ENCODE measurements at places on chromosomes 11 and 22.

- no peak for DNase-seq
Measured at GRCh38 chr11:11582011-11582701, 39.6 kb downstream of the GALNT18 start.

GRCh38 chr11:75576499-75576918 is 14.5 kb downstream of the SERPINH1 start:
- no peak for DNase-seq

DNA sequence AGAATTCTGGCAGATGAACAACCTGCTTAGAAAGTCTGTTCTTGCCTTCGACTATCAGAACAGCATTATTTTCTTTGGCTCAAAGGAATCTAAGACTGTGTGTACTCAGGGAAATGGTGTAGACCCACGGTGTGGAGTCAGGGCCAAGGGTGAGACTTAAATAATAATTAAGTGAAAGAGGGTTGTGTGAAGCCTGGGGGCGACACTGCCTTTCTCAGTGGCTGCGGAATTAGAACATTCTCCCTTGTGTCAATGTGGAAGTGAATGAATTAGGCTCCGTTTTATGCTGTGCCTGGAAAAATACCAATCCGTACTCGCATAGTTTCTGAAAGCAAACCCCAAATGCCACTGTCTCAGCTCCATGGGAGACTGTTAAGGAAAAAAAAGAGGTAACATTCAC is 50.7 kb downstream of the NAV2 start:
- no peak for DNase-seq

GRCh38 chr22:47384977-47385376 is 622.5 kb downstream of the TBC1D22A start:
- no peak for DNase-seq

DNA sequence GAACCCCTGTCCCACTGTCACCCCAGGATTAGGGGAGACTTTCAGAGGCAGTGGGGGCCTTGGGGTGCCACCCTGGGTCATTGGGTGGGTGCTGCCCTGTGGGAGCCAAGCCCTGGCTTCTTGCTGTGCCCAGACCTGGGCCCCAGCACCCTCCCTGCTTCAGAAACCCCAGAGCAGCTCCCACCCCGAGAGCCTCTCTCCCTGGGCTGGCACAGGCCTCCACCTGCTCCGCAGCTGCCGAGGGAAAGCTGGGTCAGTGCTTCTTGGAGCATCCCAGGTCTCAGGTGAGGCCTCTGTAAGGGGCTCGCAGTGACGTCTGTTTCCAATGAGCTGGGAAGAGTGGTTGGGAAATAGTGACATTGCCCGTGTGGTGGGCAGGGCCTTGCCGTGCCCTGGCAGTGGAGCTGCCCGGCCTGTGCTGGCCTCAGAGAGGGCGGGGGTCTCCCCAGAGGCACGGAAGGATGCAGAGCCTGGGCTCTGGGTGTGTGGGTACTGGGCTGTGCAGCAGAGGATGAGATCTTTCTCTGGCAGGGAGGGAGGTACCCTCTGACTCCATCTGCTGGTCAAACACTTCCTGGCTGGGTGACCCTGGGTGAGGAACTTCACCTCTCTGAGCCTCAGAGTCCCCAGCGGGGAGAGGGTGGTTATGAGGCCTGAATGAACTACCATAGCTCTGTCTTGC is 23.0 kb downstream of the C22orf23 start:
- no peak for DNase-seq

DNA sequence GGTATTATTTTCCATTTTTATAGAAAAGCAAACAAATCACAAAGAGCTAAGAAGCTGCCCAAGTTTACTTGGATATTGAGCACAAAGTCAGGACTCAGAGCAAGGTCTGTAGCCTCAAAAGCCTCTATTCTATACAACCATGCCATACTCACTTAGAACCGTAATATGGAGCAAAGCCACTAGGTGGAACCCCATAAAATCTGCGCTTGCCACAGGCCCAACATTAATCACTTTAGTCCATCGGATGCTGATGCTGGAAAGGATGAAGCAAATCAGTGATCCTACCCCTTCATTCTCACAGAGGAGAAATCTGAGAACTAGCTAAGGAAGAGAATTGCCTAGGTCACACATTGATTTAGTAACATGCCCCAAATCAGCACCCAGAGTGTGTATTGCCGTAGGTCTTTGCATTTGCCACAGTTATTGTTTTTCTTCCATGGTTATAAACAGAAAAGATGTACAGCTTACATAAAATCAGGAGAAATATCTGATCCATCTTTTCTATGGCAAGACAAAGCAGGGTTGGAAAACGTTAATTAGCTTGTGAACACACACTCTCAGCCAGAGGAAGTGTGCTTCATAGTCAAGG is 56.7 kb upstream of the RAB38 start:
- no peak for DNase-seq

DNA sequence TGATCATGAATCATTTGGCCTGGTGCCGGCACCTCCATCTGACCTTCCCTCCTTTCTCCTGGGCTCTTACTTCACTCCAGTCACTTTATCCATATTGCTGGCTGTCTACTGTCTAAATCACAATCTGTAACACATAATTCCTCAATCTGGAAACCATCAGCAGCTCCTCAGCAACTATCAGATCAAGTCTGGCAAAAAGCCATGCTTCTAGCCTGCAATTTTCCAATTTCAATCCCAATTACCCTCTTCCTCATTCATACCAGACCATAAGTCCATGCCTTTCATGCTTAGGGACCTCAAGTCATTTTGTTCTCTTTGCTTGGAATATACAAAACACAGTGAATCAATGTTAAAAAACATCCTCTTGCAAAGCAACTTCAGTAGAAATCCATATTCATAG is 882.8 kb upstream of the ANO3 start:
- DNase-seq = no peak

DNA sequence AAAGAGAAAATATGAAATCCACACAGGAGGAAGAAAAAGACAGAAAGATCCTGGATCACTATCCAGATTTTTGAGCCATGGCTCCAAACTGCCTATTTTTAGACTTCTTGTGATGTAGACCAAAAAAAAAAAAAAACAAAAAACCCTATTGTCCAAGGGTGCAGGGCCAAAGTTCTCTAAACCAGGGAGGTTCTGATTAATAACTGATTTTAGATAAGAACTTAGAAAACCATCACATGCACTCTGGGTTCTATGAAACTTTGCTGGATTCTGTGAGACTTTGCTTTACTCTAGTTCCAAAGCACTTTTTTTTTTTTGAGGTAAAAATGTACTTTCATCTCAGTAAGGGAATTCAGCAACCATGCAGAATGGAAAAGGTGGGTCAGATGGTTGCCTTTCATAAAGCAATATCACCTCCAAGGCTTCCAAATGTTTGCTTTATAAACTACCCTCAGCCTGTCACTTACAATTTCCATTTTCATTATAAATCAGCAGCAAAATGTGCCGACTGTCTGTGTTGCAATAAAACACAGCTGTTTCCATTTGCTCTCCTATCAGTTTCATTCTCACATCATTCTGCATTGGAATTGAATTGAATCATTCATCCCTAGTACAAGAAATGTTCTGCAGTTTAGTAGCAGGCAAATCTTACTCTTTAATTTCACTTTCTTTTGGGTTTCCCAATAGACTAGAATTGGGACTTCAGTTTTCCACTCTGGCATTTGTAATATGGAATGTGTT is 1584.3 kb upstream of the RAG2 start:
- DNase-seq = no peak

GRCh38 chr11:122093731-122094275 is 22.2 kb downstream of the BLID start:
- DNase-seq = no peak

DNA sequence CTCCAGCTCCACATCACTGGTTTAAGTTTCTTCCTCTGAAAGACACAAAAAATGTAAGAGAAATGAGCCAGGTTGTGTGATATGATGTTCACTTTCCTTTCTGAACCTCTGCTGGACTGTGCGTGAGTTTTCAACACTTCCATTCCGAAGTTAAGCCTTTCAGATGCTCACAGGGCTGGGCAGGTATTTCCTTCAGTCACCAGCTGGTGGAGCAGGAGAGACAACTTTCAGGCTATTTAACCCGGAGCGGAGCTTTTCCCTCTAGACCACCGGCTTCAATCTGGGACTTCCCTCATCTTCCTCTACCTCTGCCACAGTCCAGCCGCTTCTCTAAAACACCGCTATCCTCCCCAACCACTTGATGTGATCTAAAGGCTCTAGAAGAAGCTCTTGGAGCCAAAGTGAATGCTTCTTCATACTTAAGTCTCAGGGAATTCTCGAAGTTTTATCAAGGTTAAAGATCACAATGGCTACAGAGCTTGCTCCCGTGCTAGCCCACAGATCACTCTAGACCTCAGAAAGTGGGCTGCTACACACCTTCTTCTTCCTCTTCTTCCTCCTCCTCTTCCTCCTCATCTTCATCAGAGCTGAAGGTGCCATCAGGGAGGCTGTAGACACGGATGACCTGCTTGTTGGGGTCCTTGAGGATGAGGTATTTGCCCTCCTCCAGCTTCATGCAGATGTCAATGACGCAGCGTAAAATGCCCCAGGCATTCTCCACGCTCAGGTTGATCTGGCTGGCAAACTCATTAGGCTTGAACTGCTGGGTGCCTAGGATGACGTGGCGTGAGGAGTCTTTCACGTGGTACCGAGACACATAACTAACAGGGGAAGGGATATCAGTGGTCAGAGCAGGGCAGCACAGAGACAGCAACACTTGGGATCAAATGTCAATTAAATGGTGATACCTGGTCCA is 4.4 kb upstream of the FOXRED2 start:
- no peak for DNase-seq

GRCh38 chr22:48577014-48577690 is 1250.5 kb downstream of the BRD1 start:
- no peak for DNase-seq

GRCh38 chr22:44408829-44409192 is 89.2 kb downstream of the RTL6 start:
- DNase-seq = no peak

DNA sequence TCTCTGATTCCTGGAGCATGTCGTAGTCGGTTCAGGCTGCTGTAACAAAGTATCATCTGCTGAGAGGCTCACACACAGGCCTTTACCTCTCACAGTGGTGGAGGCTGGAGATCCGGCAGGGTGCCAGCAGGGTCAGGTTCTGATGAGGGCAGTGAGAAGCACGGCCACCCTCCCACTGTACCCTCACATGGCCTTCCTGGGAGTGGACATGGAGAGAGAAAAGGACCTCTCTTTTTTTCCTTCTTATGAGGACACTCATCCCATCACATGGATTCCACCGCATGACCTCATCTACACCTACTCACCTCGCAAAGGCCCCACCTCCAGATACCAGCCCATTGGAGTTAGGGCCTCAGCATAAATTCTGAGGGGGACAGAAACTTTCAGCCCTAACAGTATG is 99.5 kb downstream of the BCR start:
- no peak for DNase-seq

DNA sequence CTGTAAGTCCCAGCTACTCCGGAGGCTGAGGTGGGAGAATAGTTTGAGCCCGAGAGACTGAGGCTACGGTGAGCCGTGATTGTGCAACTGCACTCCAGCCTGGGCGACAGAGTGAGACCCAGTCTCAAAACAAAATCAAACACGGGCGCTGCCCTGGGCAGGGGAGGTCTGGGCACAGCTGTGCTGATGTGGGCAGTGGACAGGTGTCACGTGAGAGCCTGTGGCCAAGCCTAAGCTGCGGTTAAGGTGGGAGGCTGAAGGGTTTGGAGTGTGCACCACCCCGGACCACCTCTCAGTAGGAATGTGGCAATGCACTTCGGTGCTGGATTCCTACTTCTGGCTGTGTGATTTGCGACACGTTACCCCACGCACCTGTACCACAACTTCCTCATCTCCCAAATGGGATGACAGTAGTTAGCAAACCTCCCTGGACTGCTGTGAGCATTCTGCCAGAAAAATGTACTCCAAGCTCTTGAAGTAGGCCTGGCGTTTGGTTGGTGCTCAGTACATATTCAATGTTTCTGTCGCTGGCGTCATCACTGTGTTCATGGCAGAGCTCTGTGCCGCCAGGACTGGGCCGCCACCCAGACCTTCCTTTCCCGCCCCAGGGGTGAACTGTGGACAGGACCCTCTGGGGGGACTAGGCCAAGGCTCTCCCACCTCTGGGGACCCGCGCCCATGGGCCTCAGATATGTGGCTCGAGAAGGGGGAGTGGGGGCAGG is 807 bp upstream of the ZNF74 start:
- no peak for DNase-seq

- DNase-seq = no peak
Measured at GRCh38 chr11:118106789-118107335, 20.1 kb upstream of the SMIM35 start.

- no peak for DNase-seq
Measured at GRCh38 chr11:71538666-71538990, 803 bp downstream of the KRTAP5-8 start.

- no peak for DNase-seq
Measured at GRCh38 chr11:14541192-14541947, 21.2 kb upstream of the PSMA1 start.
